ENCODE measurements at places on chromosomes 7 and 10.

- no peak for DNase-seq
Observed at GRCh38 chr7:56009695-56010094, 41.5 kb downstream of the PSPH start.

GRCh38 chr10:119090968-119091367 lies 10.4 kb upstream of the EIF3A start:
- no peak for DNase-seq

DNA sequence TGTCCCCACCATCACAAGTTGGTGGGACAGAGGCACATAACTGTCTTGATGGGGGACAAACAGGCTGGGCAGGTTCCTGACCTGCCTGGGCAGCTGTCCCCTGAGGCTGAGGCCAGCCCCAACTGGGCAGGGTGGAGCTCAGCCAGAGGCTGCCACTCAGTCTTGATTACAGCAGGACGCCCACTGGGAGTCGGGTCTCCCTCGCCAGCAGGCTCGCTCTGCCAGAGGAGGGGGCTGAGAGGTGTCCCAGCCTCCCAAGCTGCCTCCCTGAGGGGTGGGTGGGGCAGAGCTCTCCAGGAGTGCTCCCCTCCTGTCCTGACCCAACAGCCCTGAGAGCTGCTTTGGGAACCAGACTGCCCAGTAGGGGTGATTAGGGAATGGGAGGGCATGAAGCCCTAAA lies 1.8 kb upstream of the CAMK2G start:
- DNase-seq = no peak

- DNase-seq = no peak
Observed at GRCh38 chr10:27724287-27724686, 21.3 kb downstream of the MKX start.

DNA sequence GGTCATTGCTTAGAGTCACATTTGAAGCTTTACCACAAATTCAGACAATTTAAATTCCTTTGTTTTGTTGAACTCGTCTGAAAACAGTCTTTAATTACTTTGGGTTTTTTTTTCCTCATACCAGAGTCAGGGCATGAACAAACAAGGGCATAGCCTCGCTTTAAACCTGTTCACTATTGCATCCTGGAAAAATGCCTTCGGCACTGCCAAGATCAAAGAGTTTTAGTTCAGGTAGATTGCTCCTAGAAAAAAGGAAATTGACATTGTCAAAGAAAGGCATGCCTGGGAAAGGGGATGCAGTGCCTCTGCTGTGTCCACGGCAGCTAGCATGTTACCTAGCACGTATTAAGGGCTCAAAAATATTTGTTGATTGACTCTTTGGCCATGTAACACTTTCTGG lies 235.1 kb downstream of the ARHGAP21 start:
- no peak for DNase-seq

- no peak for DNase-seq
Observed at GRCh38 chr7:5549096-5549763, 125.6 kb upstream of the TNRC18 start.

- no peak for DNase-seq
Observed at GRCh38 chr7:157065046-157065445, 54.6 kb upstream of the MNX1 start.

- no peak for DNase-seq
Observed at GRCh38 chr10:98253499-98253898, 14.5 kb downstream of the LOXL4 start.

DNA sequence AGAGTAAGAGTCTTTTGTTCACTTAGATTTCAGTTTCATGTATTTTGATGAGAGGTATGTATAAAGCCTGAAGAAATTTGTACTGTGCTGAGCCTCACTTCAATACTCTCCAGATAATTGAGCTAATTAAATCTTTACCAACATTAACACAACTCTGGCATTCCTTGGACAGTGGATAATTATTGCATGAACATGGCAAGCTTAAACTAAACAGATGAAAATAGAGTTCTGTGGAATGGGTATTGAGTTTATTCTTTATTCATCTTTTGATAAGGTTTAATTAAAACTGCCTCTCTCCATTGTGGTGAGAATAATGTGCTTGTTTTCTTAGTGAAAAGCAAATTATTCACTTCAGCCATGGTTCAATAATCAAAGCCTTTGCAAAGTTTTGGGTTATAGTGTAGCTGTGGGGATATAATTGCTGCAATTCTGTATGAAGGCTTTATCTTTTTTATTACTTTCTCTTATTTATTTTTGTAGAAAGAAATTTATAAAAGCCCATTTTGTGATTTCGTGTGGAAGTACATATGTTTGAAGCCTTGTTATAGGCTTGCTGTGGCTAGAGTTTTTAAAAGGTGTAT lies 126.4 kb upstream of the FZD1 start:
- no peak for DNase-seq

DNA sequence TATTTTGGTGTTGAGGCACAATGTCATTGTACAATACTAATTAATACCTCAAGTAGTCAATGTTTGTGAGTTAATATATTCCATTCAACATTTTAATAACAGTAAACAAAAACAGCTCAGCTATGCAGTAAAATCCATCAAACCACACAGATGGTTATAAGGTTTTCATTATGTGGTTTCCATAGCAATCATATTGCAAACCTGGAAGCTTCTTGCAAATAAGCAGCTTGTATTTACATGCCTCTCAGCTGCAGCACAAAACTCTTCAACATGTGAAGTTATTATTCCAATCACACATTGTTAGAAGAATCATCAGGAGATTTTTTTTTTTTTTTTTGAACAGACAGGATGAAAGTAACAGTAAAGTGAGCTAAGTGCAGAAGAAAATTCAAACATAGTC lies 170.2 kb downstream of the SKAP2 start:
- DNase-seq = no peak

DNA sequence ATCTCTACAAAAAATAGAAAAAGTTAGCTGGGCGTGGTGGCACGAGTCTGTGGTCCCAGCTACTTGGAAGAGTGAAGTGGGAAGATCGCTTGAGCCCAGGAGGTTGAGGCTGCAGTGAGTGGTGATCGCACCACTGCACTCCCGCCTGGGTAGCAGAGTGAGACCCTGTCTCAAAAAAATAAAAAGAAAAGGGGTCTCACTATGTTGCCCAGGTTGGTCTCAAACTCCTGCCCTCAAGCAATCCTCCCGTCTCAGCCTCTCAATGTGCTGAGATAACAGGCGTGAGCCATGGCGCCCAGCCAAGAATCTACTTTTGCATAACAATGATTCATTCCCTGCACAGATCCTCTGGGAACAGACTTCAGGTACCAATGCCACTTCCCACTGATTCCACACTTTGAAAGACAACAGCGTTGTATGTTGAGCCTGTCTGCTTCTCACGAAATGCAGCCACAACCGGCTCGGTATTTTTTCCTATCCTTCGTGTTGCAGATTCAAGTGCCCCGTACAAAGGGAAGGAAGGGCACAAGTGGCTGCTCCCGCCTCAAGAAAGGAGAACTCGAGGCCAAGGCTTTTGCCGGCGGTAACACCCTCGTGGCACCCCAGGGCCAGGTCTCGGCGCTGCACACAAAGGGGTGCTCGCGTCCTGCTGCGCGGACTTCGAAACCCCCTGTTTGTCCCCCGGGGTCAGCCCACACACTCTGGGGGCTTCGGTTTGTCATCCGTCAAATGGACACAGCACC lies 745 bp downstream of the DAGLB start:
- peak; percentile 83 for DNase-seq

DNA sequence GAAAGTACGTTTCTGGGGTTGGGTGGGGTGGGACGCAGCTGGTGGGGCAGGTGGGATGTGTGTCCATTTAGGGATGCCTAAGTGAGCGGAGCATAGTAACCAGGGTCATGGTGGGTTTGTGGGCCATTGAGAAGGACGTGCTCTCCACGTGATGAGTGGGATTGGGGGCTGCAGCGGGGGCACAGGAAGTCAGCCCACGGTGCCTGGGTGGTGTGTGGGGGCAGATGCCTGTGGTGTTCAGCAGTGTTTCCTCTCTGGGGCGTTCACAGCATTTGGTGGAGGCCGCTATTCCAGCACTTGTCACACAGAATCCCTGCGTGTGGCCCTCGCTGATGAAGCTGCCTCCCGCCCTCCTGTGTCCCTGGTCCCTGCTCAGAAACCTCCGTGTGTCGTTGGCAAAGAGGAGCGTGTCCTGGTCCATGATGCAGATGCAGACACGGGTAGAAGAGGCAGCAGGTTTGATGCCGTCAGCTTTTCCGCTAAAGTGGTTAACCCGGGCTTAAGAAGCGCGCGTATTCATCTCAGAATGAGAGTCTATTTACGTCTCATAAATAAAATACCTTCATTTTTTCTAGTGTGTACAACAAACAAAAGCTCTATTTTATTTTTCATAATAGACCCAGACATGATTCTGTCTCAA lies 274.2 kb downstream of the ADARB2 start:
- DNase-seq = no peak

DNA sequence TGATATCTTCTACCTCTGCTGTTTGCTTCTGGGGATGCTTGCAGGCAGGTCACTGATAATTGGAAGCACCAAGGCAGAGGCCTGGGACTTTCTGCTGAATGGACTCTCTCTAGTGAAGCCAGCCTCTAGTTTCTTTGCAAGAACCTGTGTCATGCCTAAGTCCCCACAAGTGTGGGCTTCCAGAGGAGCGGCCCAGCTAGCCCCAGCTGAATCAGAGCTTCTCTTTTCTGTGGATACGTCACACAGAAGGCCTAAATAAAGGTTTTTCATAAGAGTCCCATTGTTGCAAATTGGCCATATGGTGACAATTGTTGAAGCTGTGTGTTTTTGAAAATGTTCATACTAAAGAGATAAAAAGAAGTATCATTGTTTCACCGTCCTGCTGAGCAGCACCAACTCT lies 6.8 kb upstream of the OPALIN start:
- DNase-seq = no peak

GRCh38 chr7:132180481-132180880 lies 395.8 kb downstream of the PLXNA4 start:
- DNase-seq = no peak

GRCh38 chr7:30595436-30596013 lies 847 bp downstream of the GARS1 start:
- no peak for DNase-seq

DNA sequence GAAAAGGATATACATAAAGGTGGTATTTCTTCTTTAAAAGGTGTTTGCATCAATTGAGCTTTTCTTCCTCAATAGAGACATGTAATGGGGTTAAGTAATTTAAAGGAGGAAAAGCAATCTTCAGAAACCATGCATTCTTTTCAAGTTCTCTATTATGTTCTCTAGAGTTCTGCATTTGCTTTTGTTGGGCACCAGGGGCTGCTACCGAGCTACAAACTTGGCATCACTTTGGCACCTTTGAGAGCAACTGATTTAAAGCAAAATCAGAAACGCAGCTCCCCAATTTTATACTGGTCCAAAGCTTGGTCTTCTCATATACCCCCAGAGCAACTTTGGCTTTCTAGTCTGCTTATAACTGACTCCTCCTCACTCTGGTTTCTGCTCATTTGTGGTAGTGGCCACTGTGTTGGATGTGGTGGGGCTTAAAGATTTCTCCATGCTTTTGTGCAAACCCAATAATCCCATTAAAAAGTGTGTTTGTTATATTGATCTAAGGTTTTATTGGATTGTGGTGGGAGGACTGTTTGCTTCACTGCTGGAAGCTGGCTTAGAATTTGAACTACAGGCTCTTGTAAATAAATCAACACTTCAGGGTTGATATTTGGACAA lies 712.1 kb downstream of the PHTF2 start:
- no peak for DNase-seq

DNA sequence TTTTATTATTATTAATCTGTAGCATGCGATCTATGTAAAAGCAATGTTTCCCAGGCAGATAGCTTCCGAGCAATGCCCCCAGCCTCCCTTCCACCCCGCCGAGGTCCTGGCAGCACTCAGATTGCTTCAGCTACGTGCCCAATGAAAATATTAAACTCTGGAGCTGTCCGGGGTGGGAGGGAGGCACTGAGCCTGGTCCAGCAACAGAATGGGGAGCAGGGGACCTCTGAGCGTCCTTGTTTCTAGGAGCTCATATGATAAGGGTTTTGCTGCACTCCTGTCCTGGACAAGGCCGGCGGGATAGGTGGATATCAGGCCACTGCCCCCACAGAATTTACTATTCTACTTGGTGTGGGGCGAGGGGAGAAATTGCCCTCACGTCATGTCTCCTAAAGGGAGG lies 44.5 kb upstream of the CDK1 start:
- DNase-seq = no peak
